ENCODE measurements at places on chromosomes 1 and 21.

GRCh38 chr1:204149635-204150565 lies 1.9 kb downstream of the ETNK2 start:
- DNase-seq: no peak

DNA sequence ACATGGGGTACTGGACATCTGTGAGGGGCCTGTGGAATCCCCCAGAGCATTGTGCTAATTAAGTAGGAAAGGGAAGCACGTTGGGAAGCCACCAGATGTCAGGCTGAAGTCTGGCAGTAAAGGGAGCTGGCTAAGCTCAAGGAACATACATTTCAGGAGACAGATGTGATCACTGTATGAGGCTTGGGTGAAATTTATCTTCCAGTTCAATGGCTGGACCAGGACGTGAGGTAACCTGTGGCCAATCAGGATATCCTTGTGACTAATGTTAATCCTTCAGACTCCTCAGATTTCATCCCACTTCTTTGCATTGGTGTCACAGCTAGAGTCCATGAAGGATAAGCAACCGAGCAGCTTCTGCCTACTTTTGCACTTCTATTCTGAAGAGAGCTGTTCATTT lies 110.2 kb upstream of the APP start:
- DNase-seq: no peak

- DNase-seq: no peak
Measured at GRCh38 chr1:223708001-223708359, 4.4 kb upstream of the CAPN2 start.

- no peak for DNase-seq
Measured at GRCh38 chr1:243247901-243248300, 7.2 kb downstream of the CEP170 start.

DNA sequence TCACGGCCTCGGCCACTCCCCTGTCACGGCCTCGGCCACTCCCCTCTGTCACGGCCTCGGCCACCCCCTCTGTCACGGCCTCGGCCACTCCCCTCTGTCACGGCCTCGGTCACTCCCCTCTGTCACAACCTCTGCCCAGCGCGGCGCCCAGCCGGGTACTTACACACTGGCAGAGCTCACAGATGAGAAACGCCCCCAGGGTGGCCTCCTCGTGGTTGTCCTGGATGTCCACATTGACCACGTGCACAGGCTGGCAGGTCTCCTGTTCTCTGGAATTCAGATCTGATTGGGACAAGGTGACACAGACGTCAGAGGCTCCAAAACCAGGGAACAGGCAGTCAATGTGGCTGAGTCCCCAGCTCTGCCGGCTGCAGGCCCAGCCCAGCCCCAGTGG lies 3.3 kb upstream of the TMEM240 start:
- DNase-seq: no peak

- DNase-seq: no peak
Measured at GRCh38 chr1:109304226-109304920, 2.4 kb downstream of the MYBPHL start.

DNA sequence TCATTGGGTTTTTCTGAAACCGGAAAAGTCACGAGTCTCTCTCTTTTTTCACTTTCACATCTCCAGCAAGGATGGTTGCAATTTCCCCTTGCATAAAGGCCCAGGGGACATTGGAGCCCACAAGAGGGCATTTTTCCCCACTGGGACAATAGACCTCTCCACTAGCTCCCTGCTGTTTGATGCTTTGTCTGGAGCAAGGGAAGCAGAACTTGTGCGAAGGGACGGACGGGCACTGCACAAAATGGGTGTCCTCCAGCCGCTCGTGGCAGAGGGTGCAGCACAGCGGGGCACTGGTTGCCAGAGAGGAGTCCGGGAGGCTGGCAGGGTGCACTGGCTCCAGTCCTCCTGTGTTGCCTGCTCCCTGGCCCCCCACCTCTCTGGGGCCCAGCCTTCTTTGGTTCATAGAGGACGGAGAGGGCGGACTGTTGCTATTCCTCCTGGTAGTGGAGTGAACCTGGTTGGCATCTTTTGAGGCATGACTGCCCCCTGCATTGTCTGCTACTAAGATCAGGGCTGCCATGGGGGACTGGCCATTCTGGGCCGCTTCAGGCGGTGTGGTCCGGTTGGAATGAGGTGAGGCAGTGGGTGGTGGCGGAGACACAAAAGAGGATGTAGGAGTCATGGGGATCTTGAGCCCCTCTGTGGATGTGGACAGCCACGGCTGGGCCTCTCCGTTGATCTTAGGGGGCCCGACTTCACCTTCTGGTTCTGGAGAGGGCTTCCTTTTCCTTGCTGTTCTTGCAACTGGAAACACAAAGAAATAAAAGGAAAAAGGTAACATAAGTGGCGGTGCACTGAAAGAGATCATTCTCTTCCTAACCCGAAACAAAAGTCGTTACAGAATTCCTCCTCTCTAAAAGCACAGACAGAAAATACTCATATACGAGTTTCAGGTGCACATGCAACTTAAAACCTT lies 2.6 kb downstream of the IRF2BP2 start:
- DNase-seq: peak; percentile 48

- no peak for DNase-seq
Measured at GRCh38 chr21:10641107-10641506, 119.7 kb downstream of the TPTE start.

DNA sequence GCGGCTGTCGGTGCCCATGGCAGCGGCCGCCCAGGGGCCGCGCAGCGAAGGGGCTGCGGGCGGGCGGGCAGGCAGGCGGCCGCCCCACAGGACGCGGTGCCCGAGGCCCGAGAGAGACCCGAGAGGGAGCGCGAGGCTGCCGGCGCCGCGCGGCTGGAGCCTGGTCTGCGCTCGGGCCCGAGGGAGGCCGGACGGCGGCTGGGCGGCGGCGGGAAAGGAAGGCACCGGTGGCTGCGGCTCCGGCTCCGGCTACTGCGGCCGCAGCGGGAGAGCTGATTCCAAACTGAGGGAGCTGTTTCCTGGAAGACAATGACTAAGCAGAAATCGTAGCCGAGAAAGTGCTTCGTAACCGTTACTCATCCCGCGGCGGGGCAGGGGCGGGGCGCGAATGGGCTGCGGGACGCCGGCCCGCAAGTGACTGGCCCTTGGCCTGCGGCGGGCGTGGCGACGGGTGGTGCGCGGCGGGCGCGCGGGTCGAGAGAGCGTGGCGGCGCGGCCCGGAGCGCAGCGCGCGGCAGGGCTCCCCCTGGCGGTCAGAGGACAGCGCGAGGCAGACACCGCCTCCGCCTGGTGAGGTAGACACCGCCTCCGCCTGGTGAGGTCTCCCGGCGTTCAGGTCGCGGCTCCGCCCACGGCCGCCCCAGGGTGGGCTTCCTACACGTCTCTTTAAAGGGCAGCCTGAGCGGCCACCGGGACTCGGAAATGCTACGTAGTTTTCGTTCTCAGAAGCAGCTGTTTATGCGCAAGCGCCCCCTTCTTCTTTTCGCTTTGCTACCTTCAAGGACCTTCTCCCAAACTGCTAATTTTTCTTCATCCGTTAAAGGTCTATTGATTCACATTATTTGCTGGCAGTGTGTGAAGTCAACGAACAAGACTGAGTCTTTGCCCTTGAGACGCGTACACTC lies at the start of gene GCLM:
TSS of gene GCLM (minus strand) at position 285 of the 905 bp plus-strand sequence. CDS start at position 18, 267 bp downstream.
- no peak for DNase-seq

DNA sequence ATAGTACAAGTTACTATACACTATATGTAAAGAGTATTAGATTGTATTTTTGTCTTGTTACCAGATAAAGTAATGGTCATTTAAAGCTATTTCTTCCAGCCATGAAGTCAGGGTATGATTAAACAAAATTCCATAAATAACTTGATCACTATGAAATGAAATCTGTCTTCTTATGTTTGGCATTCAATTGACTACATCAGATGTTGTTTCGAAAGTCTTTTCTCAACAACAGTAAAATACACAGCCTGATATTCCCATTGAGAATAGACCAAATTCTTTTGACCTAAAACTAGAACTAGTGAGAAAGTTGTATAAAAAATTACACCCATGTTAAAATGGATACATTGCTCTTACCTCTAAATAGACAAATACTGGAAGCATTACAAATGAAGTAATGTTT lies 134.6 kb upstream of the ADAMTS5 start:
- DNase-seq: no peak

GRCh38 chr1:29183287-29183686 lies 1.6 kb upstream of the SRSF4 start:
- no peak for DNase-seq

Measured in NCI-H2081 treated with DMSO at 0.1 percent for 48 hours (cell line).